ENCODE measurements at places on chromosomes 13 and 19.

- no peak for DNase-seq
Measured at GRCh38 chr13:113550453-113550852, 34.1 kb upstream of the TFDP1 start.

- no peak for DNase-seq
Measured at GRCh38 chr19:31613683-31614219, 264.5 kb upstream of the TSHZ3 start.

GRCh38 chr19:47476438-47476972 lies 4.8 kb upstream of the SLC8A2 start:
- DNase-seq: no peak

- DNase-seq: no peak
Measured at GRCh38 chr19:2341244-2341751, 12.8 kb downstream of the SPPL2B start.

All from C1 segment of cervical spinal cord (tissue), 14 donors.